Stimulated activated CD4-positive, alpha-beta T cell treated with anti-CD3 and anti-CD28 coated beads, Interleukin-1b, Interleukin-23, amount 100 ng/mL, for 24 hours (primary cell): ENCODE measurements at places on chromosomes 4 and X.

DNA sequence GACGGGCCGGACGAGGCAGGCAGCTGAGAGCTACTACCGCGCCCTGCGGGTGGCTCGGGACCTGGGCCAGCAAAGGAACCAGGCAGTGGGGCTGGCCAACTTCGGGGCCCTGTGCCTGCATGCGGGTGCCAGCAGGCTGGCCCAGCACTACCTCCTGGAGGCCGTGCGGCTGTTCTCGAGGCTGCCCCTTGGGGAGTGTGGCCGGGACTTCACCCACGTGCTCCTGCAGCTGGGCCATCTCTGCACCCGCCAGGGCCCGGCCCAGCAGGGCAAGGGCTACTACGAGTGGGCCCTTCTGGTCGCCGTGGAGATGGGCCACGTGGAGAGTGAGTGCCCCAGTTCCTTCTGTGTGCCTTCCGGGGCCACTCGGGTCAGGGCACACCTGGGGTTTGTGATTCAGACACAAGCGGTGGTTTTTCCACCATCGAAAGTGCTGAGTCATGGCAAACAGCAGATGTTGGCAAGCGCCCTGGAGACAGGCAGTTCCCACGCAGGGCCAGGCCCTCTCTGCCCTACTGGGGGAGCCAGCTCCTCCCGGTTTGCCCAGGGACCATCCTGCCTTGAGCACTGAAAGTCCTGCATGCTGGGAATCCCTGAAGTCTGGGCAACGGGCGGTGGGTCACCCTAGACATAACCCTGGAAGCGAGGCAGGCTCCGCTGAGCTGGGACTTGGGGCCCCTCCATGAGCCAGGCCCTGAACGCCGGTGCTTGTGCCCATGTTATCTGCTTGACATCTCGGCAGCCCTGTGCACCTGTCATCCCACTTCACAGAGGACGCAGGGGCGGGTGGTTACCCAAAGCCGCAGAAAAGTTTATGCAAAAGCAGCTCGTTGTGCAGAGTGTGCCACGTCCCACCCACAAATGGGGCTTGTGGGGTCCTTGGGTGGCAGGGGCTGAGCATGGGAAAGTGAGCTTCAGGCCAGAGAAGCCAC is 29.5 kb downstream of the SH3TC1 start:
- DNase-seq: peak; percentile 45

DNA sequence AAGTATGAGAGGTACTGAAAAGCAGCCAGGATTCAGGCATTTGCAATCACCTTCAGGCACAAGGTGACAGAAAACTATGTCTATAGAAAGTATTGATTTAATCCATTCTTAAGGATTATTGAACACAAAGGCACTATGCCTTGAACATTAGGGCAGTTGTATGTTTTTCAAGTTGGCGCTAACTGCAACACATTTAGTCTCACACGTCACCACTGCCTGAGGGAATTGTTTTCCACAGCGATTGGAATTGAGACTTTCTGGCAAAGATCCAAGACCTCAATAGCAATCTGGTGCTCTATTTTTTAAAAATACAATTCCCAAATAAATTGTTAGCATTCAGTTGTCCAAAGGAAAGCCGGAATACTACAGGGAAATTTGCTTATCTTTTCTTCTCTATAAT is 52.7 kb upstream of the FTHL17 start:
- no peak for DNase-seq

DNA sequence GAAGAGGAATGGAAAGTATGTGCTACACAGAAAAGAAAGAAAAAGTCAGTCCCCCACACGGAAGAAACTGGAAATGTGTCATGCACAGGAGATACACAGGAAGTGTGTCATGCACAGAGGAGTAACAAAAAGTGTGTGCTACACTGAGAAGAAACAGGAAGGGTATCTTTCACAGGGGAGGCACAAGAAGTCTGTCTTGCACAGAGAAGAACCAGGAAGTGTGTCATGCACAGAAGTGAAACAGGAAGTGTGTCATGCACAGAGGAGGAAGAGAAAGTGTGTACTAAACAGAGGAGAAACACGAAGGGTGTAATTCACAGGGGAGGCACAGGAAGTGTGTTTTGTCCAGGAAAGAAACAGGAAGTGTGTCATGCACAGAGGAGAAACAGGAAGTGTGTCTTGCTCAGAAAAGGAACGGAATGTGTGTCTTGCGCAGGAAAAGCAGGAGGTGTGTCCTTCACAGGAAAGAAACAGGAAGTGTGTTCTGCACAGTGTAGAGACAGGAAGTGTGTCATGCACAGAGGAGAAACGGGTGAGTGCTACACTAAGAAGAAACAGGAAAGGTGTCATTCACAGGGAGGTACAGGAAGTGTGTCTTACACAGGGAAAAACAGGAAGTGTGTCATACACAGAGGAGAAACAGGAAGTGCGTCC is 527.2 kb upstream of the PRKX start:
- no peak for DNase-seq

DNA sequence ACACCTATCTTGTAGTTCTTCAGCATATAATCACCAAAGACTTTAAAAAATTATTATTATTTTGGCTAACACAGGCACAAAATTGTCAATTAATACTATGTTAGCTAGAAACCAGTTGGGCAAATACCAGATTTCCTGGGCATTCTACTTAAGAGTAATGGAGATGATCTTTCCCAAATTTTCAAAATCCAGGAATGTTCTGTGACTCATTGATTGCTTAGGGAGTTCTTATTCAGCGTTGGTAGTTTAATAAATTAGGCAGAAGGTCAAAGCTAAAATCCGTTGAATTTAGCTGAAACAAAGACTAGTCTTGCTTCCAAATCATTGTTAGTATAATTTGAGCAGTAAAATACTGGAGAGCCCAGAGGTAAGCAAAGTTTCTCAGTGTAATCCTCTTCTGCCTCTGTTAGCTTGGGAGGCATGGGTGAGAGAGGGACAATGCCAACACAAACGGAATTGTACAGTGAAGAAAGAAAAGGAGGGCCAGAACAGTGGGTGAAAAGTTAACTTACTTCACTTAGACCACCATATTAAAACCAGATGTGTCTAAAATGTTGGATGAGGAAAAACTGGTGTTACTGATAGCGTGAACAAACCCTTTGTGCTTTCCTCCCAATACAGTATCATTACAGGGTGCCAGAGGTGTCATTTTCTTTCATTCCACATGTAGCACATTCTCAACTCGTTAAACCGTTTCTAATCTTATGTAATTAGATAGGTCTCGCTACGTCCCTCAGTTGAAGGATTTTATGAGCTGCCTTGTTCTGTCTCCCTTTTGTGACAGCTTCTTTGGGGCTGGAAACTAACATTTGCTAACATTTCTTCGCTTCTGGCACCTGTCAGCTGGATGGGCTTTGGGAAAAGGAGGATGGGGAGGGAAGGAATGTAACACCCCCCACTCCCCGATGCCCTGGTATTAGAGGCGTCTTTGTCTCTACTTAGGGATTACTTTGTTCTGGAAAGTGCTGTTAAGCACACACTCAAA is 87.4 kb upstream of the CITED1 start:
- no peak for DNase-seq

GRCh38 chr4:23412701-23413100 is 477.1 kb downstream of the PPARGC1A start:
- no peak for DNase-seq

DNA sequence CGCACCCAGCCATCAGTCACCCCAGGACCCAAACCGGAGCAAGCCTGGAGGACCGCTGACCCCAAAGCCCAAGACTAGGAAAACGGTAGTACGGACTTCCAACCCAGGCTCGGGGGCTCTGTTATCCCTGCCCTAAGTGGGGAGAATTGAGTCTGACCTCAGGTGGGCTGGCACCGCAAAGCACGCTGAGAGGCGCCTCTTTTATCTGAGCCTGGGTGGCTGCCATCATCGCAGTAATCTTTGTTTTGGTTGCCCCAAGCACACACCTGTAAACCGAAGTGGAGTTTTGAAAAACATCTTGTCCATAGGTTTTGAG is 894 bp upstream of the SH3RF1 start:
- no peak for DNase-seq

GRCh38 chr4:182717788-182718583 is 199.2 kb downstream of the DCTD start:
- DNase-seq: no peak

- DNase-seq: no peak
Observed at GRCh38 chr4:85474356-85474755, 594 bp upstream of the ARHGAP24 start.

- no peak for DNase-seq
Observed at GRCh38 chr4:2304321-2304876, 42.5 kb upstream of the MXD4 start.

DNA sequence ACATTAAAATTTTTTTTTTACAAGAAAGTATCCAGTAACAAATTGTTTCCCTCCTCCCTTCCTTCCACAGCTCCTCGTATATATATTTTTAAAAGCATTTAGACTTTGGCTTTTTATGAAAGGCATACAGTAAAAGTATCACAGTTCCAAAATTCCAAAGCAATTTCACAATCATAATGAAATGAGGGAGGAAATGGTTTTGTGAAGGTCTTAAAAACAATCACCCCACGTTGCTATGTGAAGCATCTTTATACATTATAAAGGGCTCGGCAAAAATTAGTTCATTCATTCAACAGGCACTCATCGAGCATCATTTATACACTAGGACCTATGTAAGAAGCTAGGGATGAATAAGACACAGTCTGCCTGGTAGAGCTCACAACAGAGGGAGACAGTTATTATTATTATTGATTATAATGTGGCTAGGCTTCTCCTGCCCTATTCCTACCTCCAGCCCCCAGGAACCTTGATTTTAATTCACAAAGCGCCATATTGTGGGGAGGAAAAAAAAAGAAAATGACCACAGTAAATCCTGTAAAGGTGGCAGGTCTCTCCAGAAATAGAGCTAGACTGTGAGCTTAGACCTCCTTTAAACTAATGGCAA is 239.9 kb downstream of the MAML3 start:
- DNase-seq: no peak

DNA sequence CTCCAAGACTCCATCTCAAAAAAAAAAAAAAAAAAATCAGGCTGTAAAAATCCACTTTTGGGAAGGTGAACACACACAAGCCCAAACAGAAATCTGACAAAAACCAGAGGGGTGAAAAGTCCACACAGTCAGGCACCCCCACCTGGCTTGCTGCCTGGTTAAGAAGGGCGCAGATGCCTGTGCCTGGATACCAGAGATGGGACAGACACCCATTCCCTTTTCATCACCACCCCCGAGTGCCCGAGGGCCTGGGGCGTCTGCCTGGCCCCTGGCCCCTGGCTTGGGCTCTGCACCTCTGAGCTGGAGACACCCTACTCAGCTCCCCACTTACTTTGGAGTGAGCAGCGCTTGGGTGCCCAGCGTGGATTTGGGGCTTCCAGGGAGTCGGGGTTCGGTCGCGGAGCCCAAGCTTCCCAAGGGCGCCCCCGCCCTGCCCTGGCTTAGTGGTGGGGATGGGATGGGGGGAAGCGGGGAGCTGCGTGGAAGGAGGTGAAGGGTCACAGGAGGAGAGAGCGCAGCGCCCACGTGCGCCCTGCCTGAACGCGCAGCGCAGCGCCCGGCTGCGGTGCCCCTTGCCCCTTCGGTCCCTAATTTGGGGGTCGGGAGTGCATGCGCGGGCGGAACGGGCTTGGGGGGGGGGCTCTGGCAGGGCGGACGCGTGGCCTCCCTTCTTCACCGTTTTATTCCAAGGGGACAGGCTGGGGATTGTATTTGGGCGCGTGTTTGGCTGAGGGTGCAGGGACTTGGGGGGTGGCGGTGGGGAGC is 11.3 kb downstream of the SHOX start:
- no peak for DNase-seq

GRCh38 chr4:145452447-145453162 is 29.0 kb upstream of the SMAD1 start:
- DNase-seq: no peak

- DNase-seq: no peak
Observed at GRCh38 chrX:107451731-107452130, 2.3 kb downstream of the FRMPD3 start.

DNA sequence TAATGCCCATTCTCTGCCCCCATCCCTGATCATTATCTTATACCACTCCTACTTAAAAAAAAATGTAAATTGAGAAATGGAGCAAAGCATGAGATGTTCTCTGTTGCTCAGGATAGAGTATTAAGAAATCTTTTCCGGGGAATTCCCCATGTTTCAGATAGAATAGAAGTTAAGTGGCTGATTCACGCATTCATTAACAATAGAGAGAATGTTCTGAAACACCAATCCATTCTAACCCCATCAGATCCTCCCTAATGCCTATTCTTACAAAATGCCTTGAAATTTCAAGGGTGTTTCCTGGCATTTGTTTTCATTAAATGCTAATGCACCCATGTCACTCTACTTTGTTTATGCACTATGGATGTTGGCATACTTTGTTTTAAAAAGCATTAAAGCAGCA is 101.1 kb downstream of the AREG start:
- DNase-seq: no peak
